CD4-positive, alpha-beta memory T cell (primary cell): ENCODE measurements at places on chromosomes 4 and X. TPM values are rescaled to one million over a fixed set of nuclear protein-coding genes. Genes with fewer than 3 reads are reported as not detected.
A peak's percentile ranks its signal among the peaks of the same experiment; 100 is the strongest.

The PPP4R3C gene
- not detected for polyA plus RNA-seq

The RIPPLY1 gene
- not detected for polyA plus RNA-seq

The SSX4B gene
- polyA plus RNA-seq = not detected

The CCDC120 gene
- 0.94 TPM for polyA plus RNA-seq

The IQCM gene
- polyA plus RNA-seq = not detected

DNA sequence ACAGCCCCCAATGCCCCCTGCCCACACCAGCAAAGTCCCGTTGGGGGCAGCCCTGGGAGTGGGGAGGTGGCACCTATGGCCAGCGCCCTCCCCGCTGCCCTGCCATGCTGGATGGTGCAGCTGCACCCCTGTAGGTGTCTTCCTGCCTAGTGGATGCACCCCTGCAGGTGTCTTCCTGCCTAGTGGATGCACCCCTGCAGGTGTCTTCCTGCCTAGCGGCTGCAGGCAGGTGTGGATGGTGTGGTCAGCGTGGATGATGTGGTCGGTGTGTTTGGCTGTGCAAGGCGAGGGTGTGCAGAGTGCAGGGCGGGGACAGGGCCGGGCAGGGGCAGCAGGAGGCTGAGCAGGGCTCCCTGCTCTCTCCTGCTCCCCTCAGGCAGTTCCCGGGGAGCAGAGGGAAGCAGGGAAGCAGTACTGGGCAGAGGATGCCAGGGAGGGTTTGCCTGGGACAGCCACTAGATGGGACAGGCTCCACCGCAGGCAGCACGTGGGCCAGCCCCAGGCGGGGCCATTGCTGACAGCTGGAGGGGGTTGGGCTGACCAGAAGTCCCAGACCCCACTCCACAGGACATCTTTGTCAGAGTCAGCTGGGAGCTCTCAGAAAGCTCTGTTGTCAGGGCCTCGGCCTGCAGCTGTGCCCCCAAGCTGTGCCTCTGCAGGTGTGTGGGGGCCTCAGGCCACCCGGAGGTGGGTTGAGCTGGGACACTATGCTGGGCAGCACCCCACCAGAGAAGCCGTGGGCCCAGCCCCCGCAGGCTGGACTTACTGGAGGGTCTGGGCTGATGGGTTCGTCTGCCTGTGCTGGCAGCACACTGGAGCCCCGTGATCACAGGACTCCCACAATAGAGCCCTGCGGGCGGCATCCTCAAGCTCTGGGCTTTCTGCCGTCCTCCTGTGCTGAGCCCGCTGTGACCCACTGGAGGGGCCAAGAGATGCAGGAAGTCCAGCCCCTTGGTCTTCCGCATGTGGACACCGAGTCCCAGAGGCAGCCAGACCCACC, 23.7 kb downstream of the DOK7 start:
- no peak overlapping the region for H3K4me3 ChIP-seq
- DNase-seq = no peak
- peaks cover 7% of the 10 kb centered on the region for H3K4me1 ChIP-seq
- H3K27me3 ChIP-seq = no peaks in the 10 kb centered on the region
- H3K27ac ChIP-seq = no peak overlapping the region

DNA sequence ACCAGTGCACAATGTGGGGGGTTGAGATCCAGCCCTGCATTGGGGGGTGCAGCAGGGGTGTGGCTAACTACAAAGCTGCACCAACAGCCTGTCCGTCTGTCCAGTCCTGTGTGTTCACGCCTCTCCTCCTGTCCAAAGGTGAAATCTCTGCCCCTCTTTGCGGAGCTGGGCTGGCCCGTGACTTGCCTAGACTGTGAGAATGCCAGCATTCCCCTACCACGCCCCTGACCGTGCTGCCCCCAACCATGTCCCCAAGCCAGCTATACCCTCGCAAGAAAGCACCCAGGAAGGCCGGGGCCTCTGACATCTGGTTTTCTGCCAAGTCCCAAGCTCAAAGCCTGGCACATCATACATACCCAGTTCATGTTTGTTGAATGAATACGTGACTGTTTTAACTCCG, 19.2 kb downstream of the ZFYVE28 start:
- no peak for DNase-seq
- no peaks in the 10 kb centered on the region for H3K27me3 ChIP-seq
- peaks cover 33% of the 10 kb centered on the region for H3K4me1 ChIP-seq
- H3K4me3 ChIP-seq = no peak overlapping the region
- H3K36me3 ChIP-seq = no peaks in the 10 kb centered on the region

DNA sequence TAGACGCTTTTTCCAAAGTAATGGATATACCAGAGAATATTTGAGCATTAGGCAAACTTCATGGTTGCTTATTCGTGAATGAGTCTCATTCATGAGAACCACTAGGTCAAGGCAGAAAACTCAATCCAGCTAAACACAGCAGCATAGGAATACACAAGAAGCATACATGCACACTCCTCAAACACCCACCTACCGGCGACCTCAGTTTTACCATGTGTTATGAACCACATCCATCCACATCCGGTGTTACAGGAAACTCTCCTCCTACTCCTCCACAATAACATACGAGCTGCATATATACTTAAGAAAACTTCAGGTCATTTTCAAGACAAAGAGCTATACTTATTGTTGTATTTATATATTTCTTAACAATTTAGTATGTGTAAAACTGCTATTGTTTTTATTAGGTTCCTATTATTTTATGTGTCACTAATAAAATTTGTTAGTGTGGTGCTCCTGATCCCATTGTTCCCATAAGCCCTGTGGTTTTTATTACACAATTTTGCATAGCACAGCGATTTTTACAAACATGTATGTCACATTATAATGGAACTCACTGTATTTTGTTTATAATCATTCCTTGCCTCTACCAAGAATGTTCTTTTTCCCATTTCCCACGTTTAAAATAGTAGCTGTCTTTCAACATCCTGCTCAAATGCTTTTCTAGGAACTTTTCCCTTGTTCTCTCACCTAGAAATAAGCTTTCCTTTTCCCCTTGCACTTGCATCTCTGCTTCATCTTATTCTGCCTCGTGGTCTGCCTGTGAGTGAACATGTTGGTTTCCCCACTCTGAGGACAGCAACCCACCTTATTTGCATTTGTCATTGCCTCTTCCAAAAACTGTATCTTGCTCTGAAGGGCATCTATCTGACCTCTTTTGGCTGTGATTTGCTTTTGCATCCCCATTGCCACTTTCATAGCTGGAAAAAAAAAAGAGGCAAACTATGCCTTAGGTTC, 48.3 kb downstream of the STBD1 start:
- peaks cover 17% of the 10 kb centered on the region for H3K4me1 ChIP-seq
- no peak overlapping the region for H3K27ac ChIP-seq
- H3K27me3 ChIP-seq = no peaks in the 10 kb centered on the region
- H3K4me3 ChIP-seq = no peak overlapping the region
- no peaks in the 10 kb centered on the region for H3K36me3 ChIP-seq

DNA sequence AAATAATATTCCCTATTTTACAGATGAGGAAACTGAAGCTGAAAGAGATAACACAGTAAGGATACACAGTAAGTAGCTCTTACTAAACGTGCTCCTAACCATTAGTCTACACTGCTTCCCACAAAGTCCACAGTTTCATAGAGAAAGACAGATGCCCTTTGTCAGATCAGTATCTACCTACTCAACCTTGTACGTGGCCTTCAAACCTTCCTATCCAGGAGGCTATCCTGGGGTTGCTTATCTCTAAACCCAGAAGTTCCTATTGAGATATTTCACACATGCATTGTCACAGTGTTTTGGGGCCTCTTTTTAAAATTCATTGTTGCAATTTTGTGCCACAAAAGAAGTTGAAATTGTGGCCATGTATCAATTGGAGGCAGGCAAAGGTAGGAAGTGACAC, 208.0 kb downstream of the ENOX2 start:
- H3K36me3 ChIP-seq = no peaks in the 10 kb centered on the region
- no peak for DNase-seq
- no peaks in the 10 kb centered on the region for H3K27me3 ChIP-seq
- H3K4me3 ChIP-seq = no peak overlapping the region

GRCh38 chr4:69589884-69590283, 49.6 kb downstream of the UGT2A2 start:
- no peaks in the 10 kb centered on the region for H3K36me3 ChIP-seq
- DNase-seq = no peak
- H3K4me3 ChIP-seq = no peak overlapping the region
- H3K27me3 ChIP-seq = no peaks in the 10 kb centered on the region

GRCh38 chrX:14738643-14739042, 134.2 kb downstream of the FANCB start:
- no peak for DNase-seq
- H3K27me3 ChIP-seq = no peaks in the 10 kb centered on the region
- no peak overlapping the region for H3K4me3 ChIP-seq
- no peaks in the 10 kb centered on the region for H3K36me3 ChIP-seq
- H3K27ac ChIP-seq = no peak overlapping the region

DNA sequence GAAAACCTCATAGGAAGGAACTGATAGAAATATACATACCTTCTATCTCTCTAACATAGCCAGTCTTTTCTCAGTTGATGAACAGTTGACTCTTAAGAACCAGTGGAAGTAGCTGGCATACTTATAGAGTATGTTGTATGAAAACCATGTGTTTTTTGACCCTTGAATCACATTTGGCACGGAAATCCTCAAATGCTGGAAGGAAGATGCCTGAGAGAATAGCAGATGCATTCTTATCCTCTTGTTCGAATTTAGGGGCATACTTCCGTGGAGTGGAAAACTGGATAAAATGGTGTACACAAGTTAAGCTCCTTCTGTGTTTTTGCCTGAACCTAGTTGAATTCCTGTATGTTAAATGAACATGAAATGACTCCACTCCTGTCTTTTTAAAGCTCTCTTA, 145.5 kb downstream of the PCDH7 start:
- no peak overlapping the region for H3K27ac ChIP-seq
- H3K36me3 ChIP-seq = no peaks in the 10 kb centered on the region
- H3K4me1 ChIP-seq = no peaks in the 10 kb centered on the region
- DNase-seq = no peak
- H3K4me3 ChIP-seq = no peak overlapping the region

- no peaks in the 10 kb centered on the region for H3K27me3 ChIP-seq
- H3K4me1 ChIP-seq = no peaks in the 10 kb centered on the region
- H3K4me3 ChIP-seq = no peak overlapping the region
Observed at GRCh38 chr4:127410644-127411043, 222.1 kb upstream of the INTU start.

DNA sequence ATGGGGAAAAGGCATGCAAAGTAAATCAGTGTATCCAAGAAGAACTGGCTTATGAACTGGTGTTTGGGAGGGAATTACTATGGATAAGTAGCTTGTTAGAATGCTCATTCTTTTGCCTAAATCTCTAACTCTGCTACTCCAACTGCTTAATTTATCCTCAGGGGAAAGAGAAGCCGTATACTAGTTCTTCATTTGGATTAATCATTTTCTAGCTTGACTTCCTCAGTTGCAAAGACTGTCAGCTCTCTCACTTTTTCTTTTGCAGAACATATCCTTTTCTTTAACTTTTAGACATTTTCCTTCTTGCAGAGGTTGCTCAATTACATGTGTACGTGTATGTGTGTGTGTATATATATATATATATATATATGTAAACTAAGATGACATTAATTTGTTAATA, 21.9 kb downstream of the GPRIN3 start:
- no peaks in the 10 kb centered on the region for H3K36me3 ChIP-seq
- H3K27me3 ChIP-seq = no peaks in the 10 kb centered on the region
- no peak overlapping the region for H3K4me3 ChIP-seq

DNA sequence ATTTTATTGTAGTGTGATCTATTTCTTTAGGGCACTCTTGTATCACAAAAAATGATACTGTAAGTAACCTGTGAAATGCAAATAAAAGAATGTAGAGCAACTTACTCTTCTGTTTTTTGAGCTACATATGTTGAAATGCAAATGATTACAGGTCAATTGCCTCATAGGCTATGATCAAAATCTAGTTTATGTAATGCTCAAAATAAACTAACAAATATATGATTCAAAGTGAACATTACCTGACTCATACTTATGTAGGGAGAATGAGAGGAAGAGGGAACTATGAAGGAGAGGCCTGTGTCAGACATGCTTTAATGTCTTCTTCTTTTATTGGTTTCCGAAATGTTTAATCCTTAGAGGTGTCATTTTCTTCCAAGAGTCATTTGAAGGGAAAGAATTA, 5.0 kb upstream of the RPS6KA3 start:
- H3K27me3 ChIP-seq = no peaks in the 10 kb centered on the region
- H3K4me1 ChIP-seq = no peaks in the 10 kb centered on the region
- no peak overlapping the region for H3K27ac ChIP-seq
- H3K36me3 ChIP-seq = no peaks in the 10 kb centered on the region

DNA sequence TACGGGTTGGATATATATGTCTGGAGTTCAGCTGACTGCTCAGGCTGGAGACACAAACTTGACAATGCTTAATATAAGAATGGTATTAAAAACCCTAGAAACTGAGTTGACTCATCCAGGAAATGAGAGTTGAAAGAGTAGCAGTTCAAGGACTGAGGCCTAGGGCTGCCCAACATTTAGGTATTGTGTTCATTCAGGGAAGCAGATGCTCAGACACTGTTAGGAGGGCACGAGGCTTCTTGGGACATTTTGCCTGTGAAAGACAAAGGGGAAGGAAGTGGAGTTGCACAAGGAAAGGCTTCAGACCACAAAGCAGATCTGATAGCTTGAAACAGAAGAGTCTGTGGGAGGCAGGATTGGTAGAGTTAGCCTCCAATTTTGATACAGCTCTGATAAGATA, 52.0 kb upstream of the HS3ST1 start:
- H3K36me3 ChIP-seq = no peaks in the 10 kb centered on the region
- DNase-seq = peak; percentile 12
- H3K4me1 ChIP-seq = peaks cover 14% of the 10 kb centered on the region
- no peak overlapping the region for H3K4me3 ChIP-seq
- no peak overlapping the region for H3K27ac ChIP-seq

- no peak overlapping the region for H3K27ac ChIP-seq
- H3K27me3 ChIP-seq = no peaks in the 10 kb centered on the region
- no peak overlapping the region for H3K4me3 ChIP-seq
- H3K36me3 ChIP-seq = peaks cover 6% of the 10 kb centered on the region
Observed at GRCh38 chr4:15010038-15010585, 7.8 kb downstream of the CPEB2 start.

DNA sequence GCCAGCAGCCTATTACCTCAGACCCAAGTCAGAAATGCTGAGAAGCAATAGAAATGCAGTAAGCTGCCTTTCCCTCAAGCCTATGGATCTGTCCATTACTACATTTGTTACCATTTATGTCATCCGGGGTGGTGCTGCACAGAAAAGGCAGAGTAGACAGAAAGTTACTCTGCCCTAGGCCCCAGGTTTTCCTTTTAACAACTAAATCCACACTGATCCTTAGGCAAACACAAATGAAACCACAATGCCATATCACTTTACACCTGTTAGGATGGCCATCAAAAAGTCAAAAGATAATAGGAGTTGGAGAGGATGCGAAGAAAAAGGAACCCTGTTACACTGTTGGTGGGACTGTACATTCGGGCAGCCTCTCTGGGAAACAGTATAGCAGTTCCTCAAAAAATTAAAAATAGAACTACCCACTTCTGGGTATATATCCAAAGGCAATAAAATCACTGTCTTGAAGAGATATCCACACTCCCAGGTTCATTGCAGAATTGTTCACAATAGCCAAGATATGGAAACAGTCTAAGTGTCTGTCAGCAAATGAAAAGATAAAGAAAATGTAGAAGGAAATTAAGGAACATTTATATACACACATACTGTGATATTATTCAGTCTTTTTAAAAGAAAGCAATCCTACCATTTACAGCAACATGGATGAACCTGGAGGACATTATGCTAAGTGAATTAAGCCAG, 186.3 kb downstream of the NWD2 start:
- H3K4me1 ChIP-seq = no peaks in the 10 kb centered on the region
- no peak overlapping the region for H3K4me3 ChIP-seq
- H3K36me3 ChIP-seq = no peaks in the 10 kb centered on the region
- no peak for DNase-seq
- no peaks in the 10 kb centered on the region for H3K27me3 ChIP-seq
- no peak overlapping the region for H3K27ac ChIP-seq

- no peaks in the 10 kb centered on the region for H3K36me3 ChIP-seq
- DNase-seq = no peak
- H3K27ac ChIP-seq = no peak overlapping the region
- H3K4me1 ChIP-seq = peaks cover 10% of the 10 kb centered on the region
Observed at GRCh38 chr4:142818476-142818875, 27.6 kb downstream of the INPP4B start.
